ENCODE measurements at places on chromosomes 12 and 14.

DNA sequence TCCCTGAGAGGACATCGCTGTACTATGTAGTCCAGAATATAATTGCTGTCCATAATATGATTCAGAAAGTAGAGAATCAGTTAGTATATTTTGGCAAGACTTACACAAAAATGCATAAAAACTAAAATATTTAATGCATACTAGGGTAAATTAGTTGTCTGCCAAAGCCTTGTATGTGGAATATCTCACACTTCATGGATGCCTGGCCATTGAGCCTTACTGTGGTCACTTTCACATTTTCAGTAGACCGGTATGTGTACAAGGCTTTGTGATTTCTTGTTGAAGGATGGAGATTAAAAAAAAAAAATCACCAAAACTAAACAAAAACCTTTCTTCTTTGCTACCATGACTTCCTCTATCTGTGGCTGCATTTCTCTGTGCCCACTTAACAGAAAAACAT, 197.3 kb upstream of the DDHD1 start:
- no peak for DNase-seq

GRCh38 chr12:48175613-48176416, 7.6 kb upstream of the CCDC184 start:
- no peak for DNase-seq

GRCh38 chr12:116502141-116502725, 56.9 kb upstream of the MAP1LC3B2 start:
- DNase-seq, result no peak

DNA sequence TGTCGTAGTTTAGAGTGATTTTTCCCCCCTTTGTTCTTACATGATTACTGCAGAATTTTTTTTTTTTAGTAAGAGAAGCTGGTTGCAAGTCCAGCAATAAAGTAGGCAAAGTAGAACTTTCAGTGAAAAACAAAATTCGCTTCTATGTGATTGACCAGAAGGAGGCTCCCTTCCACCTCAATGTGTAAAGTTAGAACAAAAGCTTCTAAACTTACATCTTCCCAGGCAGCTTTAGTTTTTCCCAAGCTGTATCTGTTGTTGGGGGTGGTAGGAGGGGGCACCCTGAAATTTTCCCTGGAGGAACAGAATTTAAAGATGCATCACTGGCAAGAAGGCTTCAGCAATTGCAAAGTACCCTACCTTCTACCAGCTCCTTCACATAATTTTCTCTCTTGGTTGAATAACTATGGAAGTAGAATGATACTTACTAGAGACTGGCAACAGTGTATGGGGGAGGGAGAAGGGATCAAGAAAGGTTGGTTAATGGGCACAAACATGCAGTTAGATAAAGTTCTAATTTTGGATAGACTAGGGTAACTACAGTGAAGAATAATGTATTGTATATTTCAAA, 87.3 kb upstream of the E2F7 start:
- DNase-seq, result no peak

DNA sequence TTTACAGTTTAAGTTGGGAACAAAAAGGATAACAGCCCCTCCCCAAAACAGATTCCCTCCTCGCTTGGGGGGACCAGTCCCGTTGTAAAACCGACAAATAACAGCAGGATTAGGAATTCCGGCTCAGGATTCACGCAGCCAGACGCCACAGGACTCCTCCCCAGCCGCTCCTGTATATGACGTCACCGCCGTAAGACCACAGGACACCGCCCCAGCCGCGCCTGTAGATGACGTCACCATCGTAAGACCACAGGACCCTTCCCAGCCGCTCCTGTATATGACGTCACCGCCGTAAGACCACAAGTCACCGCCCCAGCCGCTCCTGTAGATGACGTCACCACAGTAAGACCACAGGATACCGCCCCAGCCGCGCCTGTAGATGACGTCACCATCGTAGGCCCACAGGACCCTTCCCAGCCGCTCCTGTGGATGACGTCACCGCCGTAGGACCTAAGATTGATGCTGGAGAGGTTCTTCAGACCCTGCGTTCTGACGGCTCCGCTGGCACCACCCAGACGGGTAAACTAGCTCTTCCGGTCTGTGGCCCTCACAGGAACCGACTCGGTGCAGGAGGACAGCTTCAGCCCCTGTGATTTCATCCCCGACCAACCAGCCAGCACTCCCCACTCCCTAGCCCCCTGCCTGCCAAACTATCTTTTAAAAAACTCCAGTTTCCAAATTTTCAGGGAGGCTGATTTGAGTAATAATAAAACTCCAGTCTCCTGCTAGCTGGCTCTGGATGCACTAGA, 43.9 kb upstream of the FBRSL1 start:
- DNase-seq, result no peak

GRCh38 chr12:126051611-126052107, 986.4 kb downstream of the AACS start:
- no peak for DNase-seq

- no peak for DNase-seq
Measured at GRCh38 chr12:67068204-67068731, 200.9 kb upstream of the CAND1 start.

DNA sequence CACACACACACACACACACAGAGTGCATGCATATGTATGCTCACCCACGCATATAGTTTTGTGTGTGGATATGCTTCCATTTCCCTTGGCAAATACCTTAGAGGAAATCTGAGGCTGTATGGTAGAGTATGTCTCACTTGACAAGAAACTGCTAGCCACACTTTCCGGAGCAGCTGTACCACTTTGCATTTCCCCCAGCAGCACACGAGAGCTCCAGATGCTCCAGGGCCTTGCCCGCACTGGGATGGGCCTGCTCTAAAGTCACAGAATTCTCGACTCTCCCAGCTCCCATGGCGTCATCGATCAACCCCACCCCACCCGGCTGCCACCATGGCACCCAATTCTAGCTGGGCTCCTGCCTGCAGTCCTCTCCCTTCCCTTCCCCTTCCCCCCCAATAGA, 21.9 kb downstream of the CLMN start:
- DNase-seq, result no peak

DNA sequence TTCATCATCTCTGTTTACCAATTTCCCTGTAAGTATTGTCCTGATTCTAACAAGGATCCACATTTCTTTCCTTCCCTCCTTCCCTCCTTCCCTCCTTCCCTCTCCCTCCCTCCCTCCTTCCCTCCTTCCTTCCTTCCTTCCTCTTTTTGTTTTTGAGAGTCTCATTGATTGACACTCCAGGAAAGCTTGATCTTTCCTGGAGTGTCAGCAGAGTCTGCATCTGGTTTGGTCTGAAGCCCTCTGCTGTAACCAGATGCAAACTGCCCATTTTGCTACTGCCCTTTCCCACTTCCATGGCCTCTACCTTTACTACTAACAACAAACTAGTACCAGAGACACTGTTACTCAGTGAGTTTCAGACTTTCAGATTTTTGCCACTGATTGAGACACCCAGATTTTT, 14.4 kb upstream of the OR6C65 start:
- DNase-seq, result no peak

DNA sequence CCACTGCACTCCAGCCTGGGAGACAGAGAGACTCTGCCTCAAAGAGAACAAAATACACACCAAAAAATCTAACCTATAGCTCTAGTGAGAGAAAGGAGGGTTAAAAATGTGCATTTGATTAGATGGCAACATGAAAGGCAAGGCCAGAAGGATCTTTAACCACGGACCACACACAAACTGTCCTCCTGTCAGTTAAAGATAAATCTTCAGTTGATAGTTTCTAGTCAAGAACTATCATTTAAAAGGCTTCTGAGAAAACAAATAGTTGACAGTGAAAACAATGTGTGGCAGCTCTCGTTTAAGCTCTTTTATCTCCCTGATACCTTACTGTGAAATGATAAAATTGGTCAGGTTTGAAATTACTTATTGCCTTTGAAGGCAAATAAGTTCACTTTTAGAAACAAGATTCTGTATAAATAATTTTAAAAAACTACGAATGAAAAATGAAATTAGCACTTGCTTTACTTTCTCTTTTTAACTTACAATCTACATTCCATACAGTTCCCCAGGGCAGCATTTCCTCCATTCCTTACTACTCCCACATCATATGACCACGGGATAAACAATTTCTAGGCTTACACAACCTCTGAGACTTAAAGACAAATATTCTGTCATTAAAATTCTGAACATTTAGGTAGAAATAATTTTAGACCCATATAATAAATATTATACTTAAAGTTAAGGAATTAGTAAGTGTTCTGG, 71.4 kb upstream of the GNPNAT1 start:
- no peak for DNase-seq

GRCh38 chr12:98601924-98602323, 8.4 kb downstream of the SLC25A3 start:
- no peak for DNase-seq

DNA sequence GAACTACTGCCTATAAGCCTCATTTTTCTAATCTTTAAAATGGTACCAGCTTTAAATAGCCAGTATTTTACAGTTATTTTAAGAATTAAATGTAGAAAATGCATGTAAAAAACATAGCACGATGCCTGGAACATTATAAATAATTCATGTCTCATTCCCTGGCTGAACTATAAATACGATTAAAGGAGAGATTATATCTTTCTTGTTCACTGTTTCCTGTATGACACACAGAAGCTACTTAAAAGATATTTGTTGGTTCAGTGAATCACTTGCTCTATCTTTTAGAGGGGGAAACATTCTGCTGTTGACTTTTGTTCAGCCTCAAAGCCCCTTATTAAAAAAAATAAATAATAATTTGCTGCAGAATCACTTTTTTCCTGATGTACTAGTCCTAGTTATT, 406.9 kb downstream of the LRFN5 start:
- no peak for DNase-seq

All from upper lobe of left lung (tissue), 6 donors.